Fibroblast of skin of back (primary cell): ENCODE measurements at places on chromosomes 4 and X.

DNA sequence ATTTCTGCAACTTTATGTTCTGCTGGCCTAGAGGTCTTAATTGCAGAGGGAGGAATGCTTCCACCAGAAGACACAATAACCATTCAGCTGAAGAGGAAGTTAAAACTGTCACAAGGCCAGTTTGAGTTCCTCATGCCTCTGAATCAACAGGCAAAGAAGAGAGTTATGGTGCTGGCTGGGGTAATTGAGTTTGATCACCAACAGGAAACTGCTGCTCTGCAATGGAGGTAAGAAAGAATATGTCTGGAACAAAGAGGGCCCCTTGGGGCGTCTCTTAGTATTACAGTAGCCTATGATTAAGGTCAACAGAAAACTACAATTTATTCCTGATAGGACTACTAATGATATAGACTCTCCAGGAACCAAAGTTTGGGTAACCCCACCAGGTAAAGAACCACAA, 744.0 kb downstream of the FSTL5 start:
- no peak for DNase-seq

DNA sequence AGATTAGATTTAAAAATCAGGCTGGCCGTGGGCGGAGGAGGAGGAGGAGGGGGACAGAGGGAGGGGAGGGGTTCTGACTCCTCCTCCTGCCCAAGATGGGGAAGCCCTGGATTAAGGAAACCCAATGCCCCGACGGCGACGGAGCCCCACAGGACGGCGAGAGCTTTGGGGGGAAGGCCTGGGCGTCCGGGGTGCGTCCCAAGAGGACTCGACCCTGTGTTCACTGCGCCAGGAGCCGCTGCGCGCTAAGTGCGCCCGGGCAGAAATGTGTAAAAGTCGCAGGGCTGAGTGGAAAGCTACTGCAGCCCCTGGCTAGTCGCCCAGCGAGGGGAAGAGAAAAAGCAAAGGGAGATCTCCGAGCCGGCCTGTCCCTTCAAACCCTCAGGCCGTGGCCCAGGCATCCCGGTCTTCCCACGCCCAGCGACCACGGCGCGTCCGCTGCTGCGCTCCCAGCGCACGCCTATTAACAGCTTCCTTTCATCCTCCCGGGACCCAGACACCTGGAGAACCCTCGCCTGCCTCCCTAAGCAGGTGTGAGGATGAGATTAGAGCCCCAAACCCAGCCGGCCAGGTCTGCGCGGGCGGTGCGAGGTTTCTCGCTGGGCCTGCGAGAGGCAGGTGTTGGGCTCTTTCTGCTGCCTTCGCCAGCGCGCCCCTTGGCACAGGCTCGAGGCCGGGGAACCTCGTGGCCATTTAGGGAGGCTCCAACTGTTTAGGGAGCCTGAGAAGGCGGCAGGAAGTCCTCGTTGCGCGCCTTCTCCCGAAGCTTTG, 1.4 kb upstream of the RPS6KA3 start:
- no peak for DNase-seq

GRCh38 chr4:7857238-7857701, 82.4 kb downstream of the AFAP1 start:
- DNase-seq, result peak; percentile 95

GRCh38 chr4:168664242-168664891, 167.5 kb downstream of the PALLD start:
- DNase-seq, result no peak

- DNase-seq, result no peak
Observed at GRCh38 chrX:49956313-49956712, 33.9 kb downstream of the CLCN5 start.

DNA sequence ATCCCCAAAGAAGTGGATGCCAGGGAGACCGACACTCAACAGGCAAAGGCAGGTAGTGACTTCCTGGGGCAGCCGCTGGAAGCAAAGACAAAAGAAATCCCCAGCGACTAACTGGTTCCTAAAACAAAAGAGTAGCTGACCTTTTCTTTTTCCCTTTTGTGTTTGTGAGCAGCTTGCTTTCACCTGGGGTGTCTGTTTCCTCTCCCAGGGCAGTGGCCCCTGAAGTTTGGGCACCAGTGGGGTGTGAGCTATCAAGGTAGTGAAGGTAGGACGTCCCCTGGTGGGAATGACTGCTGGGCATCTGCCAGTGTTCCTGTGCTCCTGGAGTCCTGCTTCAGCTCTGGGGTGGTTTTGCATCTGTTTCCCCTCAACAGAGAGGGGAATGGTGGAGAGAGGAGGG, 41.6 kb upstream of the STIM2 start:
- no peak for DNase-seq

DNA sequence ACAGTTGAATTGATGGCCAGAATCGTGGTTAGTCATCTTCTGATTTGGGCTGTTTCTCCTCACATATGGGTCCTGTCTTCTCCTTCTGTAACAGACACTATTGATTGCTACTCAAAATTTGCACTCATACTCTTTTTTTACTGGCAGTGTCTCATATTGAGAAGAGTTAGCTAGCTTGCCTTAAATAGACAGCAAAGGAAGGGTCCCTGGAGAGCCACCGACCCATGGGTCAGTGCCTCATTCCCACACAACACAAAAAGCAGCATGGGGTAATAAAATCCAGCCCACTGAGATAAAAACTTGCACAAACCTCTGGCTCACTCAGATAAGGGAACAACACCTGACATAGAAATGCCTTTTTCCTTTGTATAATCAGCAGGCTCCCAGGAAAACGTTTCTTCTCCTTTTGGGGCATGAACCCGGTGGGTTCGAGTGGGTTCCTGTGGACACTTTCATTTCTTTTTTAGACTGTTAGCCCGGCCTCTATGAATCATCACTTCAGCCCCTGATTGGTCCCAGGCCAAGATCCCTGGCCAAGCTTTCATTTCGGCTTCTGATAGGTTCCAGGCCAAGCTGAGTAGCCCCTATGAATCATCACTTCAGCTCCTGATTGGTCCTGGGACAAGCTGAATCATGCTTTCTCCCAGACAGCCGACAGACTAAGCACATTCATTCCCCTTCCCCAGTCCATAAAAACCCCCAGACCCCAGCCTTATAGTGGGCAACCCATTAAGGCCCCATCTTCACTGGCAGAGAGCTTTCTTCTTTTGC, 408.1 kb downstream of the DCAF12L2 start:
- peak; percentile 2 for DNase-seq

GRCh38 chrX:46408553-46409407, 136.4 kb downstream of the ZNF674 start:
- peak; percentile 46 for DNase-seq

GRCh38 chrX:1465286-1466231, 12.8 kb upstream of the ASMTL start:
- no peak for DNase-seq

DNA sequence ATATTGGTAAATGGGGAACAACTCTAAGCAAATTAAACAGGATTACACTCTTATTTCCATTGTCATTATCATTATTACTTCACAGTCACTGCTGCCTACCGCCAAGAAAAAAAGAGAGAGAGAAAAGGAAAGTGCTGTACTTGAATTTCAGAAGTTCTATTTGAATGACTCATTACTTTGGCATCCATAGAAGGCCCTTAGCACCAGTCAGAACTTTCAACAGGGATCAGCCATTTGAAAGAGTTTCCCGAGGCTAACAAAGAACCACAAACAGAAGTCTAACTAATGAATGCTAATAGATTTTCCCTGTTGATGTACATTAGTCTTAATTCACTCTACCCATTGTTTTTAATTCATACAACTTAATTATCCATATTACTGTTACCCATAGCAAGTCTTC, 116.3 kb downstream of the SHROOM4 start:
- DNase-seq, result peak; percentile 82

- peak; percentile 49 for DNase-seq
Observed at GRCh38 chr4:65624651-65625050, 45.6 kb downstream of the EPHA5 start.

DNA sequence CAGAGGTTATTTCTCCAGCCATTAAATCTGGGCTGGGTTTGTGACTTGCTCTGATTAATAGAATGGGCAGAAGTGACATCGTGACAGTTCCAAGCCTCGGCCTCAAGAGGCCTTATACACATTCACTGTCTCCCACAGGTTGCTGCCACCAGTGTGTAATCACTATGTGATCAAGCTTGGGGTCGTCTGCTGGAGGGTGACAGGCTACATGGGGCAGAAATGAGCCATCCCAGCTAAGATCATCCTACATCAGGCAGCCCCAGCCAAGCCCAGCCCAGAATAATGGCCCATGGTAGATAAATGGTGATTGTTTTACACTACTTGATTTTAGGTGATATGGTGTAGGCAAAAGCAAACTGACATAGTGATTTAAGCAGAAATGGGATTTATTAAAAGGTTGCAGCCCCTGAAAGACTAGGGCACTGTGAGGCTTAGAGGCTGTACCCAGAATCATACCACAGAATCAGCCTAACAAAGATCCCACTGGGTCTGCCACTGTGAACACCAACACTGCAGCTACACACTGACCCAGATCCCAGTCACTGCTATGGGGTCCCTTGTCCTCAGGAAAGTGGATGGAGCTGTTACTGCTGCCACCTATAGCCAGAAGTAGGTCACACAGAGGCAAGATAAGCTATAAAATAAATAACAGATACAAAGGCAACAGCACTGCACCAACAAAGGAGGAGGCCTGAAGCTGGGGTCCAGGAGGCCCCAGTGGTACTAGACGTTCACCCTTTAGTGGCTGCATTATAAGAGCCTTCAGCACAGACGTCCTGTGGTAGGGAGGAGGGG, 159.6 kb upstream of the RBPJ start:
- DNase-seq, result no peak

DNA sequence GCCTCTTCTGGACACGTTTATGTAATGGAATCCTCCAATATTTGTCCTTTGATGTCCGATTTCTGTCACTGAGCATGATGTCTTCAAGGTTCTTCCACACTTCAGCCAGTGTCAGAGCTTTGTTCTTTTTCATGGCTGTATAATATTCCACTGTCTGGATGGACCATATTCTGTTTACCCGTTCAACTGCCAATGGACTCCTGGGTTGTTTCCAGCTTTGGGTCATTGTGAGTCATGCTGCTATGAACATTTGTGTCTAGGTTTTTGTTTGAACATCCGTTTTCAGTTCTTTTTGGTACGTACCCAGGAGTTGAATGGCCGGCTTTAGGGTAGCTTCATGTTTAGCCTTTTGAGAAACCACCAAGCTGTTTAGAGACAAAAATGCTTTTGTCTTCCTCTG, 93.2 kb downstream of the SHOX start:
- peak; percentile 27 for DNase-seq

- DNase-seq, result no peak
Observed at GRCh38 chr4:151567056-151567455, 158.1 kb downstream of the FHIP1A start.

- DNase-seq, result no peak
Observed at GRCh38 chr4:61985426-61985825, 785.3 kb downstream of the ADGRL3 start.

- DNase-seq, result peak; percentile 5
Observed at GRCh38 chr4:72496119-72496518, 72.9 kb downstream of the ADAMTS3 start.

- DNase-seq, result peak; percentile 90
Observed at GRCh38 chr4:85869181-85869580, 394.2 kb downstream of the ARHGAP24 start.

- peak; percentile 48 for DNase-seq
Observed at GRCh38 chr4:124105212-124105611, 607.3 kb downstream of the ANKRD50 start.

DNA sequence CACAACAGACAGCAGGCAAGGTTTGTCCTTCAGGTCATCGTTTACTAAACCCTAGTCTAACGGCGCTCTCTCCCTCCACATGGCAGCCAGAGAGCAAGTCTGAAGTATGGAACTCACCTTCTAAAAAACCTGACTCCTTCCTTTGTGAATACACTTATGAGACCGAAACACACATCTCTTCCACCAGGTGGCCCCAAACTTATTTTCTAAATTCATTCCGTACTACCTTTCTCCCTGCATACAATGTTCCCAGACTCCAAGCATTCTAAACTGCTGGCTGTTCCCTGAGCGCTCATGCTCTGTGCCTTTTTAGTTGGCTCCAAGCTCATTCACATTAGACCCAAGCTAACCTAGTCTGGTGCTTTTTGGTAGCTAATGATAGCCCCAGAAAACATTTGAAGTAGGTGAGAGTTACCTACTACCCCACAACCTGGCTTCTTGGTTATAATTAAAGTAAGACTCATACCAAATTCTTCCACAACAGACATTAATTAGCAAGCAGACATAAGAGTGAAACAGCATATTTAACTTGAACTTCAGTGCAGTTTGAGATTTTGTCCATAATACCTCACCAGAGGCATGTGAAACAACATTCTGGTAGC, 67.6 kb upstream of the DCLK2 start:
- peak; percentile 69 for DNase-seq

DNA sequence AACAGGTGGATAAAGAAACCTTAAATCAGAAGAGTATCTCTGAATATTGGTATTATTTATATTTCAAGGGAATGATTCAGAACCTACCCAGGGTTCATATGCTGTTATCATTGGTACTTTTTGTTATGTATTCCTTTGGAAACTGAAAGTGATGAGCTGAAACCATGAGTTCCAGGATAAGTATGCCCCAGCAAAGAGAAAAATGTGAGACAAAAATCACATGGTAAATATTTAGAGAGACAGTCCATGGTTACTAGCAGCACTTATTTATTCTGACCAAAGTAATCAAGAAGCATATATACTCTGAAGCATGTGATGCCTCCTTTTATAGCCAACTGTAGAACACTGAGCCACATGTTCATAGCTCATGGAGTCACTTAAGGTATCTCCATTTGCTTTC, 277.7 kb downstream of the ARAP2 start:
- DNase-seq, result peak; percentile 1

GRCh38 chr4:7778510-7779431, 160.9 kb downstream of the AFAP1 start:
- DNase-seq, result no peak

DNA sequence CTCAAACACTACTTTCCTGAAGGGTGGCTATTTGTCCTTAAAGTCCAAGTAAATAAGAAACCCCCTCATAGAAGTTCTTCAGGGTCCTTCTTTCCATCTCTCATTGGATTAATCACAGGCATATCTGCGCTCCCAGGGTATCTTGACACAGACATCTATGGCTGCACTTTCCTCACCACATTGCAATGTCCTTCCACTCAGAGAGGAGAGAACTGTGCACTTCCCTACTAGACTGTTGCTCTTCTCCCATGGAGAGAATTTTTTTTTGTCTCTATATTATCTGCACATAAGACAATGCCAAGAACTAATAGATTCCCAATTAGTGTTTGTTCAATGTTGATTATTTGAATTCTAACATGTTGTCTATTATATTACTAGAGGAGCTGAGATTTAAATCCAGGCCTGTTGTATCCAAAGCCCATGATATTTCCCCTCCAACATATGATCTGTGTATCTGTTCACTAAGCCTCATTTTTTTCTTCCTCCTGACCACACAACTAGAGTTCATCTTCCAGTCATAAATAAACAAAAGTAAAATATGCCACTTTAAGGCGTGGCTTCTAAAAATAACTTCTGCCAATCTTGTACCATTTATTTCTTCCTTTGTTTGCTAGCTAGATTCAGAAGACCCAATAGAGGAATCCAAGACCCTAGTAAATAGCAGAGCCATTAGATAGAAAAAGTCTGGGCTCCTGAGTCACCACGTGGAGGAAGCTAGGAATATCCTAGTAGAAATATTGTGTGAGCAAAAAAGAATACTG, 61.5 kb upstream of the FAM241A start:
- peak; percentile 8 for DNase-seq

- DNase-seq, result no peak
Observed at GRCh38 chr4:57548856-57549255, 438.7 kb upstream of the IGFBP7 start.
